SK-N-MC (cell line): ENCODE measurements at places on chromosomes 6 and 20.

DNA sequence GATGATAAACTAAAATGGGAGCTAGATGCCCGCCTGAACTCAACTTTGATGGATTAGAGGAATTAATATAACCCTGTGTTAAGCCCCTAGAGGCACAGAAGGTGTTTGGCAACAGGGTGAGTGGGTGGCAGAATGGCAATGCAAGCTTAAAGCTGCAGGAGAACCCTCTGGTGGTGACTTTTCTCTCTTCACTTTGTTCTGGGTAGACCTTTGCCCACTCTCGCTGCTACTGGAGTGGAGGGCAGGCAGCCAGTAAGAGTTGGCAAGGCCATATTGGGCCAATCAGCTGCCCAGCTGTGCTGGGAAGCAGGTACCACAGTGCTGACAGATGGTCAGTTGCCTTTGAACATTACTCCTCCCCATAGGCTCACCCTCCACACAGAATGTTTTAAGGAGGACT lies 468.2 kb downstream of the MMUT start:
- no peak for DNase-seq

GRCh38 chr6:68158256-68158655 lies 476.8 kb upstream of the ADGRB3 start:
- no peak for DNase-seq

GRCh38 chr6:132819405-132820161 lies 5.2 kb downstream of the RPS12 start:
- no peak for DNase-seq

DNA sequence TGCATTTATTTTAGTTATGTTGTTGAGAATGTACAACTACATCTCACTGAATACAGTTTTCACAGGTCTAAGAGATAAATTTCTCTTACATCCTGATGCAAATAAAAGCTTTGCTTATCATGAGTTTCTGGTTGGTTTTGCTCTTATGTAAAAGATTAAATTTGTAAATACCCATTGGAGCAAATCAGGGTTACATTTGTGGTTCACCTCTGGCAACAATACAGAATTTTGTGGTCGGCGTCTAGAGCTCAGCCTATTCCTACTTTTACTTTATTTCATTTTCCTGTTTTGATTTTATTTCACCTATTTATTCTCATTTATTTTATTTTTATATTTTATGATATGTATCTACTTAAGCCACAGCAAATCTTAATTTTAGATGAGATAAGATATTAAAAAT lies 271.9 kb upstream of the MARCKS start:
- DNase-seq, result no peak

DNA sequence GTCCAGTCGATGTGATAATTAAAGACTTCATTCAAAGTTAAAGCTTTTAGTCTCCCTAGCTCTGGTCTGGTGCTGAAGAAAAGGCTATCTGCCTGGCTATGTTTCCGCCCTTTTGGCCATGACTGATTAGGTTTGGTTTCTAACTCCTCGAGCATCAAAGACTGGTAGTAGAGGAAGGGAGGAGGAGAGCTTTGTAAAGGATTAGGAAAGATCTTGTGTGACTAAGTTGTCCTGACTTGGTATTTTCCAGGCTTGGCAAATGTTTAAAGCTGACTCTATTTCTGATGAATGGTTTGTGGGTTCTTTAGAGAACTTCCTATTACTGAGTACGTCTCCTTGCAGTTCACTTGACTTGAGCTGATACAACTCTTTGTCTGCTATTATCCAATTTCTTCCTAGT lies 312.9 kb downstream of the GJA1 start:
- DNase-seq, result no peak

DNA sequence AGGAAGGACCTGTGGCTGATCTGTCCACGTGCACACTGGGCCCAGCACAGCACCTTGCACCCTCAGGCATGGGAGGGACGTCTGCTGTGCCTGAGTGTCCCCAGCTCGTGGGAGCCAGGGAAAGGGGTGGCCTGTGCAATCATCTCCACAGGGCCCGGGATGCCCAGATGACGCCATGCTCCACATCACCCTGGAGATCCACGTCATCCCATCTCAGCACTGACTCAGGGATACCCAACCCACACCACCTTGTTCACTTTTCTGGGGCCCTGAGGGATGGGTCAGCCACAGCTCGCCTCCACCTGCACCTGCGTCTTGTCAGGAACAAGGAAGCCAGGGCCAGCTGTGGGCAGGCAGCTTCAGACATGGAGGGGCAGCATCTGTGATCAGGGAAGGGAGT lies 48.2 kb downstream of the RAB44 start:
- DNase-seq, result no peak

DNA sequence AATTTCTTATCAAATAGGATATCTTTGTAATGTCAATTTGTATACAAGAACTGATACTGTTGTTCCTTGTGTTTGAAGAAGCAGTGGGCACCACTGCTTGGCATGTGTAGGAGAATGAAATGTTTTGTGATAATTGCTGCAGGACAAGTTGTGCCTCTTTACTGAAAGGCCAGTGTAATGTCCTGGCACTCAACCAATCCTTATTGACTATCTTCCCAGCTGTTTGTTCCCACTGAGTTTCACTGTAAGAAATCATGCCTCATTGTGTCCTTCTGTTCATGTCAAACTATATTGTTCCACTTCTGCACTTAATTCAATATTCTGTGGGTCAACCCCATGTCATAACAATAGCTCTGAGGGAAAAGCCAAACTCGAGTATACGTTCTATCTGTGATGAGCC lies 136.1 kb upstream of the FAM83B start:
- DNase-seq, result no peak

- DNase-seq, result no peak
Observed at GRCh38 chr6:138377844-138378243, at the start of gene SMIM28. SMIM28 (plus strand) TSS chr6:138377905; CDS start chr6:138378073, 168 bp downstream.
